ENCODE measurements at places on chromosomes 2 and 18.

- DNase-seq = no peak
Observed at GRCh38 chr2:26991717-26992116, 21.3 kb downstream of the MAPRE3 start.

GRCh38 chr2:67437114-67437513, 40.0 kb downstream of the ETAA1 start:
- DNase-seq = no peak

DNA sequence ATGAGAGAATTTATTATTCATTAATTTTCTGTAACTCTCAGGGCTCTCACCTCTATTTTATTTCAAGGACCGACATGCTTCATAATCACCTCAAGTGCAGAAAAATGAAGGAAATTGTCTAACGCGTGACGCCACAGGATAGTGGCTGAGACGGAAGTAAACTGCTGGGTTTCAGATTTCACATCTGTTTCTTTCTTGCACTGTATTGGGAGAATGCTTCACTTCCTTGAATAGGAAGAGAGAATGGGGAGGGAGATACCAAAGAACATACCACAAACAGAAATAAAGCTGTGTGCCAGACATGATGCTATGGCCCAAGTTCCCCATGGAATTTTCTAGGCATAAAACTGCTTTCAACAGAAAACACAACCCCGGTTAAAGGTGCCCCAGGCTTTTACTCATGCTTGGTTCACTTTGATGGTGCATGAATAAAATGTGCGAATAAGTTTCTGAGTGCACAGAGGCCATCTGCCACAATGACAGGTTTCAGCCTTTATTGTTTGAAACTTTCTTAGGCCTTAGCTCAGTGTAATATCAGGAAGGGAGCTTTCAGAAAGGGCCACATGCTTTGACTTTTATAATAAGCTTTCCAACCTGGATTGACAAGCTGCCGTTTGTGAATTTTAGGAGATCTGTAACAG, 1116.4 kb downstream of the SOCS6 start:
- DNase-seq = no peak

DNA sequence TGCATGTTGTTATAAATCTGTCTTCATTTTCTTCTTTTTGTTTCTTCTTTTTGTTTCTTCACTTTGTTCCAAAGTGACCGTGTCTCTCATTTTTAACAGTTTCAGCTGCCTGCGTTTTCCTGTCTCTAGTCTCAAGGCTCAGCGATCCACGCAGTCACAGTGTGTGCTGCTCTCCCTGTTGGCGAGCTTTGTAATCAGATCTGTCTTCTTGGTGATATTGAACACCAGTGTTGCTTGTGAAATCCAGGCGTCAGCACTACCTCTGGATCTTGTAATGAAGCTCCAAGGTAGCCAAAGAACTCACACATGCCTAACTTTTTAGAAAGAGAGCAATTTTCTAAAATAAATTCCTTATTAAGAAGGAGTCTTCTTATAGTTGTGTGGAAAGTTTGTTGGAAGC, 13.2 kb downstream of the SNTG2 start:
- no peak for DNase-seq

DNA sequence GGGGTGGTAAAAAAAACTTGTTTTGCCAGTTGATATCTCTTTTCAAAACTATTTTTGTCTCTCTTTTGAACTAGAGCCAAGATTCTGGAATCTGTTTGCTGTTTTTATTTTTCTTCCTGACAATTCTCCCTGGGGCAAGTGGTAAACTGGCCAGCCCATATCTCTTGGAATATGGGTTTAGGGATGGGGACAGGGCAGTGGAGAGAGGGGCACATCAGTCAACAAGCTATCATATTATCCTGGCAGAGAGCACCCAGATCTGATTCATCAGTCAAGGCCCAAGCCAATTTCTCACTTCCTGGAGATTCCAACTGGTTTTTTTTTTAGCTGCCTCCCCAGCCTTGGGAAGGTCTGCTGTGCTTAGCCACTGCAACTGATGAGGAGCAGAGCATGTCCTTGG, 52.3 kb downstream of the ARHGAP28 start:
- no peak for DNase-seq

DNA sequence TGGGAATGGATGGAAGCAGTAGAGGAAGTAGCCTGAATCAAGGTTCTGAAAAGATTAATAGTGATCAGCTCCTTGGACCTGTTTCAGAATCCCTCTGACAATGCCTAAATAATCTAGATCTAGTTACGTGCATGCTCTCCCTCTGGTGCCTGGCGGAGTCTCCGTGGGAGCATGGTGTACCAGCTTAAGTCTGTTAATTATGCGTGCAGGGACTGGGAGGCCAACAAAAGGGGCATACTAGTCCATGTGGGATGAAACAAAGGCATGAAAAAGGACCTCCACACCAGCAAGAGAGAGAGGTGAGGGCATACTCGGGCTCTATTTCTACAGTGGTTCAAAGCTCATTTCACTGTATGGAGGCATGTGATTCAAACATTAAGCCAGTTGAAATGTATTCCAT, 200.3 kb downstream of the DPP4 start:
- no peak for DNase-seq

DNA sequence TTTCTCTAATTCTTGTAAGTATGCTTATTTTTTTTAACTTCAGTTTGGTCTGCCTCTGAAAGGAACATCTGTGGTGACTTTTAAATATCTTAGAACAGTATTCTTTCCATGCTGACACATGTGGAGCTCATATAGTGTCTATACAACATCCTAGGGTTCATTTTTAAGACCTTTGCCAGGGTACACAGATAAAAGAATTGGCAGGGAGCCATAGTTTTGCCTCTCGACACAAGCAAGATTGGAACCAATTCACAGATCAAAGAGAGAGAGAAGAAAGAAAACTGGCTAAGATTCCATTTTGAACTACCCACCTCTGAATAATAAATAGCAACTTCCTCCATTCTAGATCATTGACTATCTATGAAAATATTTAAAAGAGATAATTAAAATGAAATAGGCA, 142.7 kb upstream of the ST6GAL2 start:
- DNase-seq = no peak

- DNase-seq = no peak
Observed at GRCh38 chr2:71789556-71790204, 336.3 kb downstream of the DYSF start.

GRCh38 chr18:40292985-40293710, 1661.9 kb upstream of the PIK3C3 start:
- no peak for DNase-seq

GRCh38 chr18:49052891-49053644, 102.3 kb upstream of the SMAD7 start:
- no peak for DNase-seq

GRCh38 chr2:10608273-10608672, 81.5 kb downstream of the NOL10 start:
- DNase-seq = no peak

GRCh38 chr2:195622966-195623365, 34.1 kb upstream of the SLC39A10 start:
- DNase-seq = no peak

GRCh38 chr2:202102425-202103000, 29.5 kb downstream of the KIAA2012 start:
- DNase-seq = no peak

DNA sequence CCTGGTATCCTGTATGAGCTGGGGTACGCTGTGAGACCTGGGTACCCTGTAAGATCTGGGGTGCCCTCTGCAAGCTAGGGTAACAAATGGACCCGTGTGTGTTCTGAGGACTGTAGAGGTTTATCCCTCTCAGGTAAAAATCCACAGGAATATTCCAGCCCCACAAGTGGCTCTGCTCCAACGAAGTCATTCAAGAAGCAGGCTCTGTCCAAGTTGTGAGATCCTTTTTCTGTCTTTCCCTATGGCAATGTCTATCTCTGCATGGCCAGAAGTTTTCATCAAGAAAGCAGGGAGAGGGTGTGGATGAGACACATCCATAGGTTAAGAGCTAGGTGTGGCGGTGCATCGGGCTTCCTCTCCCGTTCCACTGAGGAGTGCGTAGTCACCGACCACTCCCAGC, 43.0 kb downstream of the PTGR3 start:
- no peak for DNase-seq

DNA sequence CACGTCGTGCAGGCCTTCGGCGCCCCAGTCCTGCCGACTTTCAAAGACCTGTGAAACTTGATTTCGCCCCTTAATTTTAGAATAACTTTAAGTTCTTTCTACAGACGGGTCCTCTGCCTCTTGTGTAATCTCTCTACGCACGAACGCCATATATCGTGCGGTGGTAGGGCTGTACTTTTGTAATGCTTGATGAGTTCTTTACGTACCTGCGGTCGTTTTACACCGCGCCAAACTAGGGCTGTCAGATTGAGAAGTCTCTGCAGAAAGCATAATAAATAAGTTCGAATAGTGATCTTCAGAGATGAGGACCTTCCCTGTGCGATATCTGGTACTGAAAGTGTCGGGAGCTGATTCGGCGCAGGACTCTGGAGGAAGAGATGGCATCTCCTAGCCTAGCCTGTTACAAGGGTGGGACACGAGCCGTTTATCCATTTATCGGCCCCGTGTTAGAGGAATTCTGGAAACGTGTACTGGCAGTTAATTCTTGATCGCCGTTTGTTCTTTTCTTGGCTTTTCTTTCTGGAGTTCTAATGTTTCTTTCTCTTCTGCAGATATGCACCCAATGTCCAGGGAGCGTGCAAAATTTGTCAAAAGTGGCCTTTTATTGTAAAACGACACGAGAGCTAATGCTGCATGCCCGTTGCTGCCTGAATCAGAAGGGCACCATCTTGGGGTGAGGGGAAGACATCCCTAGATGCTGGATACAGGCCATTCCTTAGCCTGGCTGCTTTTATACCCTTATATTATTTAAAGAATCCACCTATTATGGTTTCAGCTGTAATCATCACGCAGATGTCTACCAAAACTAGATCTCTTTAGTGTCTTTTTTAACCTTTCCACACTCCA, 781 bp upstream of the SLC5A6 start:
- no peak for DNase-seq

DNA sequence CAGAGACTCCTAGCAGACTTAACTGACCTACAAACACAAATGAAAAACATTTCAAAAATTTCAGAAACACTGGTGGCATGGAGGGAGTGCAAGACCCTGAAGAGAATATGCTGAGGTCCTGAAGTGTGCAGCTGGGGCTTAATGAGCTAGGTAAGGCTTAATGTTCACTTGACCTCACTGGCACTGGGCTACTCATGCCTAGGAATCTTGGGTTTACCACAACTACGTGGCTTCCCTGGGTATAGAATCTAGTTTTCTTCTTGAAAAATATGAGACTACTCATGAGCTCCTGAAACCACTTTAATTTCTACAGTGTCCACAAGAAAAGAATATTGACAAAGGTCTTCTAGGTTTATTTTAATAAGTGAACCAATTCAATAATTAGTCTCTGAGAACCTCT, 139.8 kb downstream of the HNMT start:
- no peak for DNase-seq

DNA sequence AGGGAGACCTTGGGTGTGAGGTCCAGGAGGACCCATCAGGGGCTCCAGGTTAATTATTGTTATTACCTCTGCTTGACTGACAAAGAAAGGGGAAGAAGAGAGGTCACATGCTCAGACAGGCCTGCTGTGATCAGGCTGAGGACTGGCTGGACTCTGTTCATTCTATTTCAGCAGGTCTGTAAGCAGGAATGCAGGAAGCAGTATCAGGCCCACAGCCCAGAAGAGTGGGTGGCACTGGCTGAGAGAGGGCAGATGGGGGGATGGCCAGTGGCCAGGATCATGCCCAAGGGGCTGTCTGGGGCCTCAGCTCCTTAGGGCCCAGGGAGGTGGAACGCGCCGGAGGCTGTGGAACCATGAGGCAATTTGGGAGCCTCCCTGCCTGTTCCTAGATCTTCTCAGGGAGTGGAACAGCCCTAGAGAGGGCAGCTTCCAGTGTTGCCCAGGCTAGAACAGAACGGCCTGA, 43.7 kb upstream of the ZBTB7C start:
- DNase-seq = no peak

- DNase-seq = no peak
Observed at GRCh38 chr18:31190919-31191318, 28.3 kb upstream of the DSC1 start.

- no peak for DNase-seq
Observed at GRCh38 chr18:63848159-63848558, 39.3 kb upstream of the SERPINB2 start.

All from activated CD8-positive, alpha-beta memory T cell treated with anti-CD3 and anti-CD28 coated beads for 1 hour (primary cell).